ENCODE measurements at places on chromosomes 6 and 20.

GRCh38 chr6:149887343-149887742, 10.6 kb downstream of the RAET1E start:
- DNase-seq, result no peak

- DNase-seq, result no peak
These were observed 115.4 kb downstream of the TRIM27 start for GRCh38 chr6:28808383-28808782.

DNA sequence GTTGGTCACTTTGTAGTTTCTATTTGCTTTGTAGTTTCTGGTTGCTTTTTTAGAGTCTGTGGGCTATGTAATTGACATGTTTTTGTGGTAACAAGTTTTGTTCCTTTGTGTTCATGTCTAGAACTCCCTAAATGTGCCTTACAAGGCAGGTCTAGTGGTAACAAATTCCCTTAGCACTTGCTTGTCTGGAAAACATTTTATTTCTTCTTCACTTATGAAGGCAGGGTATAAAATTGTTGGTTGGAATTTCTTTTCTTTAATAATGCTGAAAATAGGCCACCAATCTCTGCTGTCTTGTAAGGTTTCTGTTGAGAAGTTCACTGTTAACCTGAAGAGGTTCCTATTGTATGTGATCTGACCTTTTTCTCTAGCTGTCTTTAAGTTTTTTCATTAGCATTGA, 383.6 kb downstream of the EPHA7 start:
- no peak for DNase-seq

DNA sequence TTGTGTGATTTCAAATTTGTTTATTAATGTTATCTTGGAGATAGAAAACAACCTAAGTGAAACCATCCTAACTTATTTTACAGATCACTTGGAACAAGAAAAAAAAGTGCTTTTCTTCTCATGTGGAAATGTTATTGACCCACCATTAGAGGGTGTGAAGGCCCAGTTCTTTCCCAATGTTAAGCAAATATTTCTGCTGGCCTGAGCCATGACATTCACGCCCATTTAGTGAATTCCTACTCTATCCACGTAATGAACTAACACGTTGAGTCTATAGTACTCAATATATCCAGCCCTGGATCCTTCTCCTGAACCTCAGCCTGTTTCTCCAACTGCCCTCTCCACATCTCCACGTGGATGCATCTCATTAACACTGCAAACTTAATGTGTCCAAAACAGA, 180.6 kb upstream of the ZFP64 start:
- no peak for DNase-seq

DNA sequence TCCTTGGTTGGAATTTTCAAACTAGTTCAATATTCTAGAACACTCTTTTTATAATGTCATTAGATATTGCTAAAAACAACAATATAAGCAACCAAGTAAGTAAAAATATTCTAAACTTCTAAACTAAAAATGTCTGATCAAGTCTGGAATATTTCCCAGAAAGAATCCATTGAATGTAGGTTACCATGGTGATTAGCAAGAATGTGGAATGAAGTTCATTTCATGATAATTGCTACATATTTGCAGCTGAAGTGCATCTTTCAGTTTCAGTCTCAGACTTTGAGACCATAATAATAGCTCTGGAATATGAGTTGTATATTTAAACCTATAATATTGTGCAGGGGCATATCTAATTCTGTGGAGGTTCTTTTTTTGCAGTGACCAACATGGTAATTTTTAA, 61.0 kb upstream of the NKAIN2 start:
- no peak for DNase-seq

DNA sequence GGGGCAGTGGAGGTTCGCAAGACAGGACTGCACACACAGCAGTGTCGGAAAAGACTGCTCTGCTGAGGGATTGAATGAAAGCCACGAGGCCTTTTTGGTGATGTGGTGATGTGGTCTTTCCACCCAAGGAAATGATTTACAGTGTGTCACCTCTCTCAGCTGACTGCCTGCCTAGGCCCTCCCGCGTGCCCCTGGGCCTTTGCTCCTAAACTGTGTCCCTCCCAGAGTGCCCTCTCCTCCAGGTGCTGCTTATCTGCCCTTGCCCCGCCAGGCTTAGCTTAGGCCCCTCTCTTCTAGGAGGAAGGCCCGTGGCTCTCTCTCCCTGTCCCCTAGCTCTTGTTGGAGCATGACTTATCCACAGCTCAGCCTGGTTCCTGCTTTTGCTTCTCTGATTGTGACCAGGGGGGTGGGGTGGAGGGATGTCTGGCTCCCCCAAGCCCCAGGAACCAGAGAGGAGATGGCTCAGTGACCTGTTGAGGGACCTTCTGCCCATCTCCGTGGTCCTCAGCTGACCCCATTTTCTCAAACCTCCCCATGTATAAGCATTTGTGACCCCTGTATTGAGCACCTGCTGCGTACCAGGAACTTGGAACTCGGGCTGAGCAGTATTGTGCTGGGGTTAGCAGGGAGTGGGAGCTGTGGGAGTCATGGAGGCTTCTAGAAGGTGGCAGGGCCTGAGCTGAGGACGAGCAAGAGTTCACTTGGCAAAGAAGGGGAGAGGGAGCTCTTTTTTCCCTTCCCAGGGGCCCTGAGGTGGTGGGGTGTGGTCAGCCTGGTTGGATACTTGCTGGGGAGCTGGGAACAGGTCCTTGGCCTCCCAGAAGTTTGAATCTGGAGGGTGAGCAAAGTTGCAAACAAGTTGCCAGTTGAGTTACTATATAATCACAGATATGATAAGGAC, 2.2 kb downstream of the SRC start:
- DNase-seq, result no peak

DNA sequence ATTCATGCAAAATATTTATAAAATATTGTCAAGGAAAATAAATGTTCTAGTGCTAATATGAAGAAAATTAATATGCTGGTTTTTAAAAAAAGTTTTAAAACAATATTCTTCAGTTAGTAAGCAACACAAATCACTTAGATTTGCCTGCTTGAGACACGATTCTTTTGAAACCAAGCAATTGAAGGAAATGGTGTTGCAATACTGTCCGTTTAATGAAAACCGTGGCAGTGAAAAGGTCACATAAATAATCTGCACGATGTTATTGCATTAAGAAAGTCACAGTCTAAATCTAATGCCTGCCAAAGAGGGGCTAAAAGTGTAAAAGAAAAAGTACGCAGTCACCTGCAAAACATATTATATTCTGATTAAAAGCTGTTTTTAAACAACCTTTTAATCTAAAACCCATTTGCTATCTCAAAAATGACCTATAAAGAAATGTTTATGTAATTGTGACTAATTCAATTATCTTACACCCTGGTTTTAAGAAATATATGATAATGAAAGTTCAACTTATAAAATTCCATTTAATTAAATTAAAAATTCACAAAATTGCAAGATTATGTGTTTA, 143.0 kb downstream of the GMDS start:
- no peak for DNase-seq

GRCh38 chr20:39302312-39302711, 340.2 kb downstream of the DHX35 start:
- no peak for DNase-seq

DNA sequence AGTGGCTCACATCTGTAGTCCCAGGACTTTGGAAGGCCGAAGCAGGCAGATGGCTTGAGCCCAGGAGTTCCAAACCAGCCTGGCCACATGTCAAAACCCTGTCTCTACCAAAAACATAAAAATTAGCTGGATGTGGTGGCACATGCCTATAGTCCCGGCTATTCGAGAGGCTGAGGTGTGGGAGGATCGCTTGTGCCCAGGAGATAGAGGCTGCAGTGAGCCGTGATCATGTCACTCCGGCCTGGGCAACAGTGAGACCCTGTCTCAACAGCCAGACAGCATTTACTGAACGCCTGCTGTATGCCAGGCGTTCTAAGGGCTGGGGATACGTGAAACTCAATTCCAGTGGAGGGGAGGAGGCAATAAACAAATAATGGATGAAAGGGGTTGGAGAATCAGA, 69.9 kb downstream of the ATP9A start:
- DNase-seq, result no peak

GRCh38 chr20:25695532-25696370, 902 bp downstream of the ZNF337 start:
- DNase-seq, result no peak

- no peak for DNase-seq
These were observed 37.4 kb upstream of the TAGAP start for GRCh38 chr6:159082039-159082815.

GRCh38 chr20:58128635-58129625, 99.5 kb downstream of the ANKRD60 start:
- no peak for DNase-seq

GRCh38 chr20:44384423-44385027, 29.0 kb downstream of the HNF4A start:
- peak; percentile 82 for DNase-seq

- DNase-seq, result no peak
These were observed 44.6 kb downstream of the WDR27 start for GRCh38 chr6:169657284-169657610.

GRCh38 chr6:53302678-53303360, 45.9 kb downstream of the ELOVL5 start:
- no peak for DNase-seq

- DNase-seq, result no peak
These were observed 362.0 kb downstream of the CENPW start for GRCh38 chr6:126701676-126702560.

DNA sequence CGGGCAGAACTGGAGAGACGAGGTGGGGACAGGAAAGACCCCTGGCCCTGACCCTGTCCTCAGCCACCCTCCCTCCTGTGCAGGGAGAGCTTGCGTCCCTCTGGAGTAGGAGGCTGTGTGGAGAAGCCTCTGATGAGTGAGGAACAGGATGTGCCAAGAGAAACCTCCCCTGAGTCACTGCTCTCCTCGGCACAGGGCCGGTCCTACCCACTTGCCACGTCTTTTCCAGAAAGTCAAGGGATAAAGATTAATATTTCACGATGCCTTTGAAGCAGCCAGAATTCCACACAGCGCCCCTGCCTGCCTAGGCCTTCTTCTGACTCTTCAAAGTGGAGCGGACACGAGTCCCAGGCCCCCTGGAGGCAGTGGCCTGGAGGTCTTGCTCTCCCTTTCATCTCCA, 34.9 kb upstream of the THBS2 start:
- DNase-seq, result no peak

GRCh38 chr6:167142433-167142761, 15.4 kb downstream of the GPR31 start:
- DNase-seq, result no peak

- DNase-seq, result no peak
These were observed 141.1 kb upstream of the CITED2 start for GRCh38 chr6:139515511-139515910.

GRCh38 chr6:130212215-130212874, 10.4 kb downstream of the SAMD3 start:
- DNase-seq, result no peak

DNA sequence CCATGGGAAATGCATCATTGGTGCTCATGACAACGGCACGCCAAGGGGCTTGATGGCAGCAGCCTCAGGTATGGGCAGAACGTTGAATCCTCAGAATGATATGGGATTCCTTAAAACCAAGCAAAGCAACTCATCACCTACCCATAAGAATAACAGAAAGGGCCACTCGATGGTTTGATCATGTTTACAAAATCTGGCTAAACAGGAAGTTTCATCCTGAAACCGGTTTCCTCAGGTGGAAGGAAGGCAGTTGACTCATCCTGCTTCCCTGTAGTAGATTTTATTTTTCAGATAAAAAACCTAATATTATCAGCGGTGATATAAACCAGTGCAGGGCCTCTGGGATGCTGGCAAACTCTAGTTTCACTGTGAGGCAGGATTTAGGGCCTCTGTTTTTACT, 136.9 kb upstream of the AGPAT4 start:
- DNase-seq, result no peak

DNA sequence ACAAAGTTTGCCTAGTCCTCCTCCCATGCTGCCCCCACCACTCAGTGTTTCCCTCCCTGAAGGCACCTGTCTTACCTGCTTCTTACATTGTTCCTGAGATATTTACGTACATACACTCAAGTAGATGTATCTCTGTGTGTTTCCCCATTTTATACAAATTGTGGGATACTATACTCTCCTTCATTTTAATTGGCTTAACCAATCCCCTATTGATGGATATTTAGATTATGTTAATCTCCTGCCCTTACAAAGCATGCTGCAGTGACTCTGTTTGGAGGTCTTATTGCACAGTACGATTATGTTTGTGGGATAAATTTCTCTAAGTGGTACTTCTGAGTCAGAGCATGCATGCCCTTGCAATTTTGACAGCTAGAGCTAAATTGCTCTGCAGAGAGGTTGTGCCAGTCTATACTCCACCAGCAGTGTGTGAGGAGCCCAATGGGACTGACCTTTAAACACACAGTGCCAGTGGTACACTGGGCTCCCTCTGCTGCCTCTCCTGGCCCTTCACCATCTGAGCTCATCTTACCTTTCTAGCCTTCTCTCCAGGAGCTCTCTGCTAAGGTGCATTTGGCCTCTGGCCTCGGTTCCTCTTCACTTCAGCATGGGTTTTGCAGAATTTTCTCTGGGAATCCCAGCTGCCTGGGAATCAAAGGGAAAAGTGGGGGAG, 57.4 kb downstream of the LYRM2 start:
- no peak for DNase-seq

GRCh38 chr20:43974695-43975094, 60.0 kb downstream of the TOX2 start:
- DNase-seq, result no peak

- DNase-seq, result no peak
These were observed 251.9 kb downstream of the TAF4 start for GRCh38 chr20:61813791-61814190.

DNA sequence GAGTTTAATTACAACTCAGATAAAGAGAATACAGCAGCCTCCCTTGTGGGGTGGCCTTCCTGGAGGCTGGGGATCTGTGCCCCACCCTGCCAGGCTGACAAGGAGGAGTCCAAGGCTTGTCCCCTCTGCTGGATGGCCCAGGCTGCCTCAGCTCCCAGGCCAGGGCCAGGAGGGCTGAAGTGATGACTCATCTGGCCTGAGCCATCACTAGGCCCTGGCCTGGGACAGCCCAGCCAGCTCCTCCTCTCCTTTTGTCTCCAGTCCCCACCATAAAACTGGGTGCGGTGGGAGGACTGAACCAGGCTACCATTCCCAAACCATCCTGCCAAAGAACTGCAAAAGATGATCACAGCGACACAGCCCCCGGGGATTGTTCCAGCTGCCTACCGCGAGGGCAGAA, 15.0 kb downstream of the GRM4 start:
- no peak for DNase-seq

All from effector memory CD8-positive, alpha-beta T cell (primary cell).